Fibroblast of skin of left quadriceps (primary cell): ENCODE measurements at places on chromosomes 16 and 17.

DNA sequence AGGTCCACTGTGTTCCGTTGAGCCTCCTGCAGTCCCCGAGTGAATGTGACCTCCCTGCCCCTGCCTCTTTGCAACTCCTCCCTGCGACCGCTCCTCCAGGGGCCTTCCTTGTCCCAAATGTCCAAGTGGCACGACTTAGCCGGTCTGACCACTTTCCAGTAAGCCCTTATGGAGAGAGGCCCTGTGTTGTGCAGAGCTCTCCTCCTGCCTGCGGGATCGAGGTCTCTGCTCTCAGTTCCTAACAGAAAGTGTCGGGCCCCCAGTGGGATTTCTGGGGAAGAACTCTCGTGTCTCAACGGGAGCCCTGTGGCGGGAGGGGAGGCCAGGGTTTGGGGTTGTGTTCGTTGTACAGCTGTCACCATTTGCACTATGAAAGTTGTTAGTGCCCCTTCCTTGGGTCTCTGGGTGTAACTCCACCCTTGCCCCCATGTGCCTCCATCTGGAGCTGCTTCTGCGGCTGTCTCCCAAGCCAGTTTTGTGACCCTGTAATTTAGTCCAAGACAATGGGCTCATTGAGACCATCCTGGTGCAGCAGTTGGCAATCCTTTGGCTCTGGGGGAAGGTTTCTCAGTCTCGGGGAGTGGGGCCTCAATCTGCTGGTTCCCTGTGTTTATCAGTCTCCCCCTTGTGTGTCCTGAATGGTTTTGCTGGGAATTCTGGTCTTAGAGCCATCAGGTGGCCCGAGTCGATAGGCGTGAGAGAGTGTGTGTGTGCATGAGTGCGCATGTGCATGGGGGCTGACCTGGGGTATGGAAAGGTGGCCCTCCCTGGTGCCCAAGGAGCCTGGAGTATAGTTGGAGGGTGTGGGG is 234.5 kb downstream of the SEC14L1 start:
- no peak for DNase-seq

- no peak for DNase-seq
These were observed 1.1 kb downstream of the RARA start for GRCh38 chr17:40309949-40310510.

- no peak for DNase-seq
These were observed 1.0 kb downstream of the NME2 start for GRCh38 chr17:51166987-51167931.

- no peak for DNase-seq
These were observed 41.5 kb downstream of the LDHD start for GRCh38 chr16:75074920-75075687.

DNA sequence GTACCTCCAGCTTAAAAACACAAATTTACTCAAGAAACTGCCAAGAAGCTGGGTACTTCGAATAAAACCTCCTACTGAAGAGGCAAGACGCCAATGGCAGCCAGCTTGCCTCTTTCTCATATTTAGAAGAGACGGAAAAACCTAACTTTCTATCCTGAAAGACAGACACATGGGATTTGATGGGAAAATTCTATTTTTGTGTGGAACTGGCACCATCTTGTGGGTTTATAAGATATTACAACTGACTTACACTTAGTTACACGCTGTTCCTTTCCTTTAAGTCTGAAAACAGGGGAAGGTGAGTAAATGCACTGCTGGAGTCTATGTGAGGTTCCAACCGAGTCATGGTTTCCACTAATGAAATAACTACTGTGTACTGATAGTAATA is 10.3 kb downstream of the ZNF18 start:
- DNase-seq: peak; percentile 20

- no peak for DNase-seq
These were observed 7.4 kb downstream of the DNASE1 start for GRCh38 chr16:3661922-3662321.

- no peak for DNase-seq
These were observed 13.3 kb upstream of the CNEP1R1 start for GRCh38 chr16:50011707-50012106.

GRCh38 chr17:72376526-72377345 is 255.9 kb downstream of the SOX9 start:
- peak; percentile 92 for DNase-seq

- DNase-seq: no peak
These were observed 65.8 kb downstream of the TBC1D16 start for GRCh38 chr17:79969906-79970305.

DNA sequence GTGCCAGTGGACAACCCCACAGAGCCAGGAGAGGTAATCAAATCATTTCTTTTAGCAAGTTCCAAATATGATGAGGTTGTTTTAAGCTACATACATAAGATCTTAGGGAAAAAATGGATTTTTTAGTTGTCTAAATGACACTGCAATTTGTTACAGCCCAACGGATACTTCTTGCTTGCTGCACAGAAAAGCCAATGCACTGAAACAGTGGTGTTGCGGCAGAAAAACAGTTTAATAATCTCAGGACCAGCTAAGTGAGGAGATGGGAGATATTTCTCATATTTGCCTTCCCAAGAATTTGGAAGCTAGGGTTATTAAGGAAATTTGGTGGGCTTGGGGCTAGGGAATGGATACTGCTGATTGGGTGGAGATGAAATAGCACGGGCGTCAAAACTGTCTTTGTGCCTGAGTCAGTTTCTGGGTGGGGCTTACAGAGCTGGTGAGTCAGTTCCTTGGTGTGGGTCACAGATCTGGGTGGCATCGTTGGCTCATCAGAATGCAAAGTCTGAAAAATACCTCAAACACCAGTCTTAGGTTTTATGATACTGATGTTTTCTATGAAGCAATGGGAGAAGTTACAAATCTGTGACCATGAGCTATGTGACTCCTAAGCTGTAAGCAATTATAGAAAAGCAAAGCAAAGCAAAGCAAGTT is 255.4 kb downstream of the IRX3 start:
- DNase-seq: no peak

- peak; percentile 70 for DNase-seq
These were observed at the start of gene EVI2A for GRCh38 chr17:31321481-31321880. Gene EVI2A (minus strand): TSS chr17:31321622. CDS start chr17:31319013, 2,609 bp downstream.

- DNase-seq: no peak
These were observed 64.4 kb downstream of the MAP2K6 start for GRCh38 chr17:69478916-69479315.

- no peak for DNase-seq
These were observed 85.7 kb downstream of the NT5M start for GRCh38 chr17:17388657-17389496.

DNA sequence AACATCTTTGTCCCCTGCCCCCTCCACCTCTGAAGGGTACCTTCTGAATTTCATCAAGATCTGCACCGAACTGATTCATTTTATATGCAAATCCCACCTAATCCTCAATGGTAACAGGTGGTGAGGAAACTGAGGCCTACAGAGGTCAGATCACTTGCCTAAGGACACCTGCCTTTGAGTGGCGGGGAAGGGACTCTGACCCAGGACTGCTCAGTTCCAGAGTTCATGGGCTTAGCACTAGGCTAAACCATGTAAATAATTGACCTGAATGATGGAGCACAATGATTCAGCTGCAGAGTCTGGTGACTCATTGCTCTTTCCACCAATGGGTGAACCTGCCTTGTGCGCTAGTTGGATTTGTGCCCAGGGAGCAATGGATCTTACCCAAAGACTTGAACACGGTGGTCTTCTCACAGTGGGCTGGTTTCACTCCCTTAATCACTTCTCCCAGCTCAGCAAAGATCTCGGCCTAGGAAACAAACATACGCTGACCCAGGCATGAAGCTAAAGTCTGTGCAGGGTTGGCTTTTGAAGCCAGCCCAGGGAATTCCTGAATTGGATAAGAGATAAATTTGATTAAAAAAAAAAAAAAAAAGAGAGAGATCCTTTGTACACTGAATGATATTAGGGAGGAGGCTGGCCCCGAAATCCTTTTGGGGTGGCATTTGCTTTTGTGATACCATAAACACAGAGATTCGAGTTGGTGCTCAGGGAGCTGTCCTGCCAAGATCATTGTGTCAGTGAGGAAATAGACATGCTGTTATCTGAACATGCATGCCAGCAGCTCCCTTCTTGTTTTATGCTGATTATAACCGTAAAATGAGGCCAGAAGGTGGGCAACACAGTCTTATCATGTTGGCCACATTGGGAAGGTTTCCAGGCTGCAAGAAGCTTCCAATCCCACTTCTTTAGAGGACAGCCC is 17.0 kb downstream of the CRYM start:
- peak; percentile 65 for DNase-seq

DNA sequence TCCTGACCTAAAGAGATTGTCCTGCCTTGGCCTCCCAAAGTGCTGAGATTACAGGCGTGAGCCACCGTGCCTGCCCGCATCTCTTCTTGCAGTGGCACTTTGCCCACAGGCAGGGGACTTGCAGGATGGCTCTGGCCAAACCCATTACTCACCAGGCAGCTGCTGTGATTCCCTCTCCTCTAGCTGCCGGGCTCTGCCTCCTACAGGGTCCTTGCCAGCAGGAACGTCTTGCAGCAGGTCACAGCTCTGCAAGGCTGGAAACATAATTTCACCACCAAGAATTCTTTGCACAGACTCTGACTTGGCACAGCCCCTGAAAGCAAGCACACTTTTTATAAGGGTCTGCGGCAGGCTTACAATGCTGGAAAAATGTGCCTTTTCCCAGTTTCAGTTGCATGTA is 20.3 kb downstream of the COX4I1 start:
- DNase-seq: no peak

- no peak for DNase-seq
These were observed 23.8 kb downstream of the CDK5RAP3 start for GRCh38 chr17:47994724-47995123.

- DNase-seq: peak; percentile 37
These were observed 177.3 kb upstream of the RBL2 start for GRCh38 chr16:53257001-53257400.

GRCh38 chr16:57325458-57325857 is 33.1 kb upstream of the CCL22 start:
- no peak for DNase-seq

GRCh38 chr17:82859431-82860403 is 19.9 kb upstream of the ZNF750 start:
- peak; percentile 13 for DNase-seq
